ENCODE measurements at places on chromosomes 16 and 17. TPM values are rescaled to one million over a fixed set of nuclear protein-coding genes. Genes with fewer than 3 reads are reported as not detected.

DNA sequence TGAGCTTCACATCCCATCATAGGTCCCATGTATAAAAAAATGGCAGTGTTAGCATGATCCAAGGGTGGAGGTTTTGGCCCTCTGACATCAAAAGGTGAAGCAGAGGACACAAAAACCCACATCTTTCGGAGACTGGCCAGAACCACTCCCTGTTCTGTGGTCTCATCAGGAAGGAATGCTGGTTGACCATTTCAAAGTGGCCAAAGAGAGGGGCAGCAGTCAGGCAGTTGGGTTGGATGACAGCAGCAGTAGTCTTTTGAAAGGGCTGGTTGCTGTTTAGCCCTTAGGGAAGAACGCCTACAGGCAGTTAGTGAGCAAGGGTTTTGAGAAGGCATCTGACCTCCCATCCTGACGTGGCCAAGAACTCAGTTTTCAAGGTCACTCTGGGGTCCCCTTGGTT, 40.5 kb downstream of the LCMT1 start:
- no peaks in the 10 kb centered on the region for H3K27me3 ChIP-seq
- DNase-seq, result no peak
- H3K4me1 ChIP-seq, result no peaks in the 10 kb centered on the region
- H3K27ac ChIP-seq, result no peak overlapping the region
- H3K4me3 ChIP-seq, result no peak overlapping the region

DNA sequence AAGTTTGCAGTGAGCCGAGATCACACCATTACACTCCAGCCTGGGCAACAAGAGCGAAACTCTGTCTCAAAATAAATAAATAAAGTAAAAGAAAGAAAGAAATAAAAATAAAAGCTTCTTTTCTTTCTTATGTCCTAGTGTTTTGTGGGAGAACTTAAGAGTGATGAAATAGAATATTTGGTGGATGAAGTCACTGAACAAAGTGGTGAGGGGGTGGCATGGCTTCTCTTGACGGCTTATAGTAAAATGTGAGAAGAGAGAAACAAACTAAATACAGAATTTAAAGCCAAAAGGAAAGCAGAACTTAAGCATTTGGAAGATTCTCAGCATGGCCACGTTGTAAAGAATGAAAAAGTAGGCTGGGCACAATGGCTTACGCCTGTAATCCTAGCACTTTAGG, 15.3 kb downstream of the SGF29 start:
- H3K4me3 ChIP-seq, result no peak overlapping the region
- no peaks in the 10 kb centered on the region for H3K36me3 ChIP-seq
- no peak overlapping the region for H3K27ac ChIP-seq
- no peak for DNase-seq

GRCh38 chr16:4194661-4195060, 47.2 kb downstream of the SRL start:
- no peaks in the 10 kb centered on the region for H3K36me3 ChIP-seq
- no peak overlapping the region for H3K4me3 ChIP-seq
- no peak for DNase-seq
- H3K27ac ChIP-seq, result no peak overlapping the region
- no peaks in the 10 kb centered on the region for H3K27me3 ChIP-seq
- H3K4me1 ChIP-seq, result no peaks in the 10 kb centered on the region

GRCh38 chr17:12390631-12391030, 275.1 kb upstream of the MYOCD start:
- no peak overlapping the region for H3K27ac ChIP-seq
- DNase-seq, result no peak
- no peaks in the 10 kb centered on the region for H3K36me3 ChIP-seq

DNA sequence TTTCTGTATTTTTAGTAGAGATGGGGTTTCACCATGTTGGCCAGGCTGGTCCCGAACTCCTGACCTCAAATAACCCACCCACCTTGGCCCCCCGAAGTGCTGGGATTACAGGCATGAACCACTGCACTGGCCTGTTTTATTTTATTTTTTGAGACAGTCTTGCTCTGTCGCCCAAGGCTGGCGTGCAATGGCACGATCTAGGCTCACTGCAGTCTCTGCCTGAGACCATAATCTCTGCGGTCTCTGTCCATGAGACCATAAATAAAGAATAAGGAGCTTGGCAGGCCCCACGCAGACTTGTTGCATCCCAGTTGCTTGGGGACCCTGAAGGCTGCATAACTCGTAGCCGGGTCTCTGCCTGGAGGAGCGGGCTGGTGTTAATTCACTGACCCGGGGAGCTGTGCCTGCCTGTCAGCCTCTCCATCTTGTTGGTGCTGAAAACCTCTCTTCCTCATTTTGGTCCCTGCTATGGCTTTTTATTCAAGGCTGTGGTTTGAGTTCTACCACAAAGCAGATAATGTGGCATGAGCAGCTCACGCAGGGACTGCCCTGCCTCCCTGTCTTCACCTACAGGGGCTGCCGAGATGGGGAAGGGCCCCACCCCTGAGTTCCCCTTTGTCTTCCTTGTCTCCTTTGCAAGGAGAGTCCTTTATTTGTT, 82.1 kb downstream of the MSI2 start:
- H3K27ac ChIP-seq, result no peak overlapping the region
- H3K4me3 ChIP-seq, result no peak overlapping the region
- DNase-seq, result no peak
- H3K36me3 ChIP-seq, result no peaks in the 10 kb centered on the region

DNA sequence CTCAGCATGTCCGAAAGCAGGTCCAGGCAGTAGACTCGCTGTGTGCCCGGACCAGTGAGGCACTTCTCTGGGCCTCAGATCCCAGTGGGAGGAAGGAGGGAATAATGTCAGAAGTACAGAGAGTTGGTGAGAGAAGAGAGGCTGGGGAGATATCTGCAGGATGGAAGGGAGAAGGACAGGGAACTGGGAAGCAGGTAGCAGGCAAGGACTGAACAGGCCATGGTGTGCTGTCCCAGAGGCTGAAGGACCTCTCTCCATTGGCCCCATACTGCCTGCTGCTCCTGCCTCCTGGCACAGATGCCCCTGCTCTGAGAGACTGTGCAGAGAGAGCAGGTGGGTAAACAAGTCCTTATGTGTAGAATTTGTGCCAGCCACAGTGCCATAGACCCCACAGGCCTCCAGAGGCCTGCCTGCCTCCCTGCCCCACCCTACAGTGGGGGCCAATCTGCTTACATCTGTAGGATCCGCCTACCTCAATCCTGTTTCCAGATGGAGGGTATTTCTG, 34.2 kb upstream of the CRHR1 start:
- H3K4me1 ChIP-seq, result no peaks in the 10 kb centered on the region
- no peak overlapping the region for H3K27ac ChIP-seq
- no peaks in the 10 kb centered on the region for H3K27me3 ChIP-seq
- DNase-seq, result no peak
- H3K36me3 ChIP-seq, result no peaks in the 10 kb centered on the region

DNA sequence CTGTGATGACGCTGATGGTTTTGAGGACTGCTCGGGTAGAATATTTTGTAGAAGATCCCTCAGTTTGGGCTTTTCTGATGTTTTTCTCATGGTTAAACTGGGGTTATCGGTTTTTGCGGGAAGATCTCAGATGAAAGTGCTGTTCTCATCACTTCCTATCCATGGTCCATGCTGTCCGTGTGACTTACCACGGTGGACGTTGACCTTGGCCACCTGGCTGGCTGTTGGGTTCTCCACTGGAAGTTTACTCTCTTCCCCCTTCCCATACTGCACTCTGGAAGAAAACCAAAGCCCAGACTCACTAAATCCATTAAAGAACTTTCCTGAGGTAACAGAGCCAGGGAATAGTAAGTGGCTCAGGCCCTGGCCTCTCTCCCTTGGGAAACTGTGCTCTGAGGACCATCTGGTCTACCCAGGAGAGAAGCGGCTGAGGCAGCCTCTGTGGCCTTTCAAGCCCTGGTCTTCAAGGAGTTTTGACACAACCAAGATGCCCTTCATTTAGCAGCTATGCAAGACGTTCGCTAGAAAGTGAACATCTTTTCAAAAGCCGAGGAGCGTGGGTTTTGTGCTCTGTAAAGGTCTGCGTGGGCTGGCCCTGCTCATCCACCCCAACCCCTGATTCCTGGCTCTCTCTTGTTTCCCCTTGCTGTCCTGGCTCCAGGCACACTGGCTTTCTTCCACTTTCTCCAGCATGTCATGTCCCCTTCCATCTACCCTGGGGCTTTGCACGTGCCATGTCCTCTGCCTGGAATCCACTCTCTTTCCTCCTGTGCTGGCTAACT, 43.1 kb downstream of the IRF8 start:
- no peak for DNase-seq
- no peaks in the 10 kb centered on the region for H3K4me1 ChIP-seq
- no peak overlapping the region for H3K27ac ChIP-seq
- no peaks in the 10 kb centered on the region for H3K36me3 ChIP-seq
- H3K4me3 ChIP-seq, result no peak overlapping the region
- H3K27me3 ChIP-seq, result no peaks in the 10 kb centered on the region

- no peak overlapping the region for H3K27ac ChIP-seq
- H3K4me1 ChIP-seq, result no peaks in the 10 kb centered on the region
- no peaks in the 10 kb centered on the region for H3K36me3 ChIP-seq
- no peak for DNase-seq
- H3K27me3 ChIP-seq, result no peaks in the 10 kb centered on the region
- no peak overlapping the region for H3K4me3 ChIP-seq
These were observed 23.3 kb downstream of the QPRT start for GRCh38 chr16:29702269-29702668.

DNA sequence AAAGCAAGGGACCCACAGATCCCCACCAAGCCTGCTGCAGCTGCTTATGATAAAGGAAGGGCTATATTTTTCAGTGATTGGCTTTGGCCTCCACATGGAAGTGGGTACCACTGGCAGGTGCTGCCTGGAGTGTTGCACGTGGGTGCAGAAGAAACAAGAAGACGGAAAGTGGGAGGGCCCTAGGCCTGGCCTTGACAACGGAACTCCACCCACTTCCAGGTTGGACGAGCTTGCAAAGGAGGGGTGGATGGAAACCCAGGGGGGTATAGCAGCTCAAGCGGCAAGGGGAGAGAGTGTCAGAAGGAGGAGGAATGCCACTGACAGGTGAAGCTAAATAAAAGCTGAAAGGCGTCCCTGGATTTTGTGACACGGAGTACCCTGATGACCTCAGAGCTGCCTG, 20.3 kb downstream of the TRIM25 start:
- no peak for DNase-seq
- H3K36me3 ChIP-seq, result peaks cover 52% of the 10 kb centered on the region
- no peak overlapping the region for H3K27ac ChIP-seq
- H3K27me3 ChIP-seq, result no peaks in the 10 kb centered on the region
- no peaks in the 10 kb centered on the region for H3K4me1 ChIP-seq

The SYCE1L gene
- not detected for total RNA-seq

The CHP2 gene
- not detected for total RNA-seq

- no peak overlapping the region for H3K27ac ChIP-seq
- no peak overlapping the region for H3K4me3 ChIP-seq
- H3K4me1 ChIP-seq, result no peaks in the 10 kb centered on the region
- H3K36me3 ChIP-seq, result no peaks in the 10 kb centered on the region
- no peaks in the 10 kb centered on the region for H3K27me3 ChIP-seq
These were observed 59.7 kb upstream of the TNRC6C start for GRCh38 chr17:77898521-77899434.

GRCh38 chr17:18928628-18929125, 23.3 kb upstream of the SLC5A10 start:
- no peak overlapping the region for H3K4me3 ChIP-seq
- no peaks in the 10 kb centered on the region for H3K27me3 ChIP-seq
- no peak overlapping the region for H3K27ac ChIP-seq
- H3K36me3 ChIP-seq, result peaks cover 20% of the 10 kb centered on the region

DNA sequence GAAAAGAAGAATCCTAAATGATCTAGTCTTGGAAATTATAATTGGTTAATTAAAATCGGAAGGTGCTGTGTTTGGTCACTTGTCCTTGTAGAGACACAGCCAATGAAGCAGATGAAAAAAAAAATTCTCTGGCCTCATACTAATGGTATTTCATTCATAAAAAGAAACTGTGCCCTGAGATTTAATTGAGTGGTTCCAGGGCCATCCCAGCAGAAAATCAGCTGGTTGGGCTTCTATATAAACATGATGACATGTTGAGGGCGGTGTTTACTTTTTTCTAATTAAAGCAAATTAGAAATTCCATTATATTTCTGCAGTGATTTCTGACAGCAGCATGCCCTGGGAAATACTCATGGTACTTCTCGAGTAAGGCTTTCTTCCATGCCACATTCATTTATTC, 191.9 kb upstream of the KCNJ16 start:
- DNase-seq, result no peak
- no peak overlapping the region for H3K27ac ChIP-seq
- H3K36me3 ChIP-seq, result no peaks in the 10 kb centered on the region
- H3K4me1 ChIP-seq, result no peaks in the 10 kb centered on the region
- no peaks in the 10 kb centered on the region for H3K27me3 ChIP-seq
